NCI-H187 (cell line): ENCODE measurements at places on chromosomes 1 and 21.

GRCh38 chr1:81375884-81376548 lies 424.7 kb upstream of the ADGRL2 start:
- DNase-seq, result no peak

GRCh38 chr1:210373878-210374599 lies 45.3 kb downstream of the HHAT start:
- DNase-seq, result no peak

DNA sequence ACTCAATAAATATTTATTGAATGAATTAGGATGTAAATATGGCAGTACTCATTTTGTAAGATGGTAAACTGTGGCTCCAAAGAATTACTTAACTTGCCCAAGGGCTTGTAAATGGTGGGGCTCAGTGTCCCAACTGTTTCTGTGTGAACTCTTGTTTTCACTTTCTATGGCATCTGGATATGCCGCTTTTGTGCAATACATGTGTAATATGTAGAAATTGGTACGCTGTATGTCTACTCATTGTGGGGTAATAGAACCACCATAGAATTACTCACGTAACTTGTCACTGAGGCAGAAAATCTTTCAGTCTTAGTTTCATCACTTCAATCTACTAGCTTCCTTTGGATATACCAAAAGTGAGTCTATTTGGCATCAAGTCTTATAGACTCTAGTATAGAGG lies 977 bp downstream of the PRPF3 start:
- DNase-seq, result no peak

DNA sequence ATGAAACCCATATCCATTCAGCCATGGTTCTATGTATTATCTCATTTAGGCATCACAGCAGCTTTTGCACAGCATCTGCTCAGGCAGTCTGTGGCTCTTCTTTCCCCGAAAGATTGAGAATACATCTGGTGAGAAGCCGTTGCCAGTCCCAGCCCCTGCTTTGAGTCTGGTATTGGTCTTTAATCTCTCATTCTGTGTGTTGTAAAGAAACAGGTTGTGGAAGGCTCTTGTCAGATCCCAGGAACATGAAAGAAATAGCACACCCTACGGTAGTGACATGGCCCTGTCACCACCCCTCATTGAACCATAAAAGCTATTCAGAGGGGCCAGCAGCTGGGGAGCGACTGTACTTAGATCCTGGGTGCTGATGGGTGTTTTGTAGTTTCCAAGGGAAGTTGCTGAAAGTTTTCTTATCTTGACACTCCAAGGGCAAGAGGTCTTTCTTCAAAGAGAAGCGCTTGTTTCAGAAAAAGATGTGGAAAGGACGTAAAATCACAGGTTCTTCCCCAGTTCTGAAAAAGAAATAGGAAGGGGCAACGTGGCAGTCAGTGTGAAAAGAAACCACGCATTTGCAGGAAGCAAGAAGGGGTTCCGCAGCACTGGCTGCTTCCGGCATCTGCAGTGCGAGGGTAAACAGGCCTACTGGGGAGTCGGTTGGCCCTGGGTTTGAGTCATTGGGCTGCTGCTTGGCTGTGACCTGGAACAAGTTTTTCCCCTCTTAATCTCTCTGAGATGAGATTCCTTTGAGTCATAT lies 145.0 kb downstream of the DHRS3 start:
- DNase-seq, result no peak

DNA sequence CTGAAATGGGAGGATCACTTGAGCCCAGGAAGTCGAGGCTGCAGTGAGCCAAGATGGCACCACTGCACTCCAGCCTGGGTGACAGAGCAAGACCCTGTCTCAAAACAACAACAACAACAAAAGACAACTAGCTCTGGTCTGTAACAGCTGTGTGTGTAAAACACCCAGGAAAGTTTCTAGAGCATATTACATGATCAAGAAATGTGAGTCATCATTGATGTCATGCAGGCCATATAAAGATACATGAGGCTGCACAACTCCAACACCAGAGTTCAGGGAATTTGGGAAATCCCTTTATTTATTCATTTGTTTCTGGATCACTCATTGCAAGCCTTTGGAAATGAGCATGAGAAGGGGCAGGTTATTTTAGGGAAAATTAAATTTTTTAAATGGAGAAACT lies 50.3 kb upstream of the CTPS1 start:
- no peak for DNase-seq

- DNase-seq, result no peak
Measured at GRCh38 chr1:175900171-175900570, 156.8 kb upstream of the TNR start.

DNA sequence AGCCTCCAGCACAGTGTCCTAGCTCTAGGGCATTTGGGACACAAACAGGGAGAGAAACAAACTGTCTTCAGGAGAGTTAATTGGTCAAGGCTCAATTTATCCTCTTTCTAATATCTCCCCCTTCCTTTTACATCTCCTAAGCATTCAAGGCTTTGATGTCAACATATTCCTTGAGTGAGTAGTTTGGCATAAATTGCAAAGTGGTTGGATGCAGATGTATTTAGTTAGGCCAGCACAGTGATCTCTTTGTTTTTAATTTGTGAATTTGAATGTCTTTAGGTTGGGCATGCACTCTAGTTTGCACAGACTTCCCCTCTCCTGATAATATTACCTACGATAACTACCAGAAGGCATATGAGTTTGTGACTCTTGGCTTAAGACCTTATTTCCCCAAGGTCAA lies 12.5 kb upstream of the OLFML2B start:
- DNase-seq, result no peak

DNA sequence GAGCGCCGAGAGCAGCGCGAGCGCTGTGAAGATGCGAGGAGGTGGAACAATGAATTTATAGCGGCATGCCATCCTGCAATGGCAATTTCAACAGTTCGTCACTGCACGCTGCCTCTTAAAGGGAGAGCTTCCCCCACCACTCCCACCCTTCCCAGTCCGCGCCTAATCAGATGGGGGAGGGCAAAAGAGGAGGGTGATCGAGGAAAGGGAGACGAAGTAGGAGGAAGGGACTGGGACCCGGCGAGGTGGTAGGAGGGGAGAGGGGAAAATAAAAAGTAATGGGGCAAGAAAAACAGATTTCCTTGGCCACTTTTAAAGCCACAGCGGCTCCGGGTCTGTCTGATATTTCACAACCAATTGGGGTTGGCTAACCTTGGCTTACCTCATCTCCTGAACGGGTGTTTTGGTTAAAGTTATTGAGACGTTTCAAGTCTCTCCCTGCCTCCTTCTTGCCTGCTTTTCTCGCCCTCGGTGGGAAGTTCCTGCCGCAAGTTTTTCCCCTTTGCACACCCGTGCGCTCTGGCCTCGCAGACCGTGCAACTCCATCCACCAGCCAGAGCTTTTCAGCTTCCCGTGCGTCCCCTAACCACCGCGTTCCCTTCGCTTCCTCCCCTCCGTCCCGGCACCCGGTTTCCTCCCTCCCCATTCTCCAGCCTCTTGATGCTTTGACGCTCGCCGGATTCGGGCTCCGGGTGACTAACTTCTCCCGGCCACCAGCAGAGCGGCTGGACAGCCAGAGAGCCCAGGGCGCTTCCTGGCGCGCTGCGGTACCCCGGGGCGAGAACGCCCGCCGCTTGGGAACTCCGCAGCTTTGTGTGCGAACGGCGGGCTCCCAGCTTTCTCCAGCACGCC lies at the start of gene ADAMTS5:
Gene ADAMTS5 (minus strand): TSS at position 27 of the 852 bp plus-strand sequence. CDS start 697 bp downstream, outside the sequence.
- DNase-seq, result no peak
